ENCODE measurements at places on chromosomes 2 and 18.
A peak's percentile ranks its signal among the peaks of the same experiment; 100 is the strongest.

DNA sequence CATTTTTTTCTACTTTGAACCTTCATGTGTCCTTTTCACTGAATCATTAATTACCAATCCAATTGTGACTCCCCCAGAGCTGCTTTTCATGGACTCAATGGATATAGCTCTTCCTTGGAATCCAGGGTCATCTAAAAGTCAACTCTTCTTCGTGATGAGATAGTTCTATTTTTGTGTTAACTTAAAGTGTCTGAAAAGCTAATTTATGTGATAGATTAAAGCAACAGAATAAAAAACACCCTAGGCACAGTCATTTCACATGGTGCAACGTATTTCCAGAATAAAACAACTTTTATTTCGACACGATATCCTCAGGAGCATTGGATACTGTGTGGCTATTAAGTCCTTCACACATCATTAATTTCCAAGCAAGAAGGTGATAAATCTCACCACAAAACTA is 250.6 kb upstream of the SPHKAP start:
- no peak for DNase-seq

- no peak for DNase-seq
Measured at GRCh38 chr18:29494371-29494770, 1317.4 kb upstream of the CDH2 start.

DNA sequence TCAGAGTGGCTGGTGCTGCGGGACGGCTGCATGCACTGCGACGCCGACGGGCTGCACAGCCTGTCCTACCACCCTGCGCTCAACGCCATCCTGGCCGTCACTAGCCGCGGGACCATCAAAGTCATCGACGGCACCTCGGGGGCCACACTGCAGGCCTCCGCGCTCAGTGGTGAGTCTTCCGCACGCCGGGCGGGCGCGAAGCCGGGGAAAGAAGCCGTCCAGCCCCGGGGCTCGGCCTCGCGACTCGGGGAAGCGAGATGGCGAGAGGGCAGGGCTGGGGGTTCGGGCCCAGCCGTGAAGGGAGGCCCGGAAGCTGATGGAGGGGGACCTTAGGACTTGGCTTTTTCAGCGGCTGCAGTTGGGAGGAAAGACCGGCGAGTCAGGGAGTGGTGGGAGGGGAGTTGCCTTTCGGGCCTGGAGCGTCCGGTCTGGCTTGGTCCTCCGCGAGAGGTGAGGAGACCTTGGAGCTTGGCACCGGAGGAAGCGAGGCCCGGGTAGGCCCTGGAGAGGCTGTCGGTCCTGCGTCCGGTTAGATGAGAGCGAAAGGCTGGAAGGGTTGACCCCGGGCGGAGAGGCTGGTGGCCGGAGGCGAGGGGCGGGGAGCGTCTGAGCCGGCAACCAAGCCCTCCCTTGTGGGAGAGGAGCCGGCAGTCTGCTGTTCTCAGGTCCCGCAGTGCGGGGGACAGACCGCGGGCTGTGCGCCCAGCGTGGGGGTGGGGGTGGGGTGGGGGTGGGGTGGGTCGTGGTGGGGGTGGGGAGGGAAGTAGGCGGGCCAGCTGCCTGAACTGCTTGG is 691 bp downstream of the BIRC6 start:
- DNase-seq: peak; percentile 68

- no peak for DNase-seq
Measured at GRCh38 chr2:217661378-217661777, 341.4 kb downstream of the TNS1 start.

DNA sequence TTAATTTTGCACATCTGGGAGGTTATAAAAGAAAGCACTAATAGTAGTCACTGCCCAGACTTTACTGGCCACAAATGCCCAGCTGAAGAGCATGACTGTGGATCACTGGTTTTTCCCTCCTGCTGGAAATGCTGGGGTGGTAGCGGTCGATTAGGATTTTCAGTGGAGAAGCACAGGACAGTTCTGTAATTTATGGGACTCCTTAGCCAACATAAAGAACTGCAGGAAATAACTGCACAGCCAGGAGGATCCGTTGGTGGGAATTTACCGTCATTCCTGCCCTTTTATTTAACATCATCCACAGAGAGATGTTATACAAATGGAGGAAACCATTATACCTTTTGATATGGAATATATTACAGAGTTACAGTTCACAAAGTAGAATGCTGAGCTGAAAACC is 61.5 kb downstream of the TNFRSF11A start:
- no peak for DNase-seq

- DNase-seq: no peak
Measured at GRCh38 chr2:161613161-161613560, 11.1 kb upstream of the SLC4A10 start.

- DNase-seq: no peak
Measured at GRCh38 chr2:9639000-9639602, 8.3 kb upstream of the YWHAQ start.

- DNase-seq: no peak
Measured at GRCh38 chr2:47274054-47274782, 119.1 kb upstream of the STPG4 start.

DNA sequence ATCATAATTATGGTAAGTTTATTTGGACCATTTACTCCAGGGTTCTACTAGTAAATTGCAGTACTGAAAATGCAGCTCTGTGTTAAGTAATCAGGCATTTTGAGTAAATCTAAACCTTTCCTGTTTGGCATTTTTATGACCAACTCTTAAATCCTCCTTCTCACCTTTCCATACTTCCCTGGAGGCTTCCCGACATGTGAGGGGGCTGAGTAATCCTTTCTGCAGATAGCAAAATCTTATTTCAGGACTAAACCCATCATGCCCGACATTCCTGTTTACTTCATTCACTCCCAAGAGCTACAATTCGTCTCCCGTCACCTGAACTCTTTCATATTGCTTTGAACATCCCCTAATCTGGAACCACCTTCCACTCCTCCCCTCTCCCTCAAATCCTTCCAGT is 296.6 kb downstream of the IKZF2 start:
- DNase-seq: no peak

DNA sequence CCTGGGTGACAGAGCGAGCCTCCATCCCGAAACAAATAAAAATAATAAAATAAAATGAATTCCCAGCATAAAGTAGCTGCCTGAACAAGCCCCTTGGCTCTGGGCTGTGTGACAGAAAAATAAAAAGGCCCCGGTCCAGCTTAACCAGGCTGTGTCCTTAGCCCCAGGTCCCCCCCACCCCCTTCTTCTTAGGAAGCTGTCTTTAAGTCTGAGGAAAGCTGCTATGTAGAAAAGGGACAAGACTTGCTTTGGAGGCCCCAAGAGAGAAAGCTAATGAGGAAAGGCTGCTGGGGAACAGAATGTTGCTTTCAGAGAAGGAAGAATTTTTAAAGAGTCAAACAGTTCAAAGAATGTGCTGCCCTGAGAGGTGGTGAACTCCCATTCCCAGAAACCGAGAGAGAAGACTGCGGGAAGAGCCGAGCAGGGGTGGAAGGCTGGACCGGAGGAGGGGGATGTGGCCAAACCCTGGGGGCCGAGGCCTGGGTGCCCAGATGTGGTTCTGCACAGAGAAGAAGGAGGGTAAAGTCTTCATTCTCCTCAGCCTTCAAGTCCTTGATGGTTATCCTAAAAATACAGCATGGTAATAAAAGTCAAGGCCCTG is 61.9 kb downstream of the CENPO start:
- no peak for DNase-seq

GRCh38 chr2:15279201-15279876 is 281.8 kb downstream of the NBAS start:
- no peak for DNase-seq

GRCh38 chr18:55546851-55547704 is 40.9 kb downstream of the TCF4 start:
- no peak for DNase-seq

- DNase-seq: no peak
Measured at GRCh38 chr2:24785671-24786321, 7.4 kb downstream of the PTRHD1 start.

DNA sequence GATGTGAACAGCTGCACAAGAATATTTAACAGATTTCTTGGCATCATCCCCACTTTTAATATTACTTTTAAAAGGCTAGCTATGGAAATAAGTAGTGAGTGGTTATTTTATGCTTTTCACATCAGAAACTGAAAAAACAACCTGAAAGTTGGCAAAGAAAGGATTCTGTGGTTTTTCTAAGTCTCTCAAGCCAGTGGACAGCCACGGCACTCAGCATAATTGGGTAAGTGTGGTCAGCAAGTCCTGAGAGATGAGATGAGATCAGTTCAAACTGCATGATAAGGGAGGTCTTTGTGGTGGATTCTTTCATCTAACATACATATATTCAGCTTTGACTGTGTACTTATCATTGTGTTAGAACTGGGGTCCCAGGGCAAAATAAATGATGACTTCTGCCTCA is 105.2 kb downstream of the LYPD6B start:
- no peak for DNase-seq

GRCh38 chr2:234565201-234565600 is 68.3 kb upstream of the ARL4C start:
- no peak for DNase-seq

DNA sequence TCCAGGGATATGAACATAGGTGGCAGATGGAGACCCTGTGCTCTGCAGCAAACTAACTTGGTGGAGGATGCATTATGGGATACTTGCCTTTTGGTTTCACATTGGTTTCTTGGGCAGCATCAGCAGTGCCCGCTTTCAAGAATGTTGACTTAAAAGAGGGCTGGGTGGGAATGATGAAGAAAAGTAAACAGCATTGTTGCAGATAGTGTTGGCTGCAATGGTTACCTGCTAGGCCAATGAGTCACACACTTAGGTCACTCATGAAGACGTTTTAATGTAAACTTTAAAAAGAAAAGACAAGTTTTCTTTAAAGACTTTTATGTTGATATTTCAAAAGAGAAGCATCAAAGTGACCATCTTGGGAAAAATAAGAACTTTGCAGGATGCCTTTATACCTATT is 26.1 kb upstream of the FAM237A start:
- DNase-seq: no peak

- DNase-seq: no peak
Measured at GRCh38 chr18:12844391-12844790, 39.6 kb downstream of the PTPN2 start.

DNA sequence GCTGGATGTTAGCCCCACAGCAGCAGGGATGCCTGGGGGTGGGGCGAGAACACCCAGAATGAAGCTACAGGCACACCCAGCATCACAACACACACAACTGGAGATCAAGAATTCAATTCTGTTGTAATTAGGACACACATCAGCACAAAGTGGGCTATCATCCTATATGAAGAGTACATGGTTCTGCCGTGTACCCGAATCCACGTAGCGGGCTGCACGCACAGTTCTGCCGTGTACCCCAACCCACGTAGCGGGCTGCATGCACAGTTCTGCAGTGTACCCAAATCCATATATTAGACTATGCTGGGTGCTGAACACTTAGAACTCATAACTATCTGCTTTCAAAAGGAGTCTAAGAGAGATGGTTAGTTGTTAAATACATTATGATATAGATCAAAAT is 86.5 kb downstream of the EIPR1 start:
- no peak for DNase-seq

- no peak for DNase-seq
Measured at GRCh38 chr2:102784940-102785339, 23.1 kb downstream of the TMEM182 start.

DNA sequence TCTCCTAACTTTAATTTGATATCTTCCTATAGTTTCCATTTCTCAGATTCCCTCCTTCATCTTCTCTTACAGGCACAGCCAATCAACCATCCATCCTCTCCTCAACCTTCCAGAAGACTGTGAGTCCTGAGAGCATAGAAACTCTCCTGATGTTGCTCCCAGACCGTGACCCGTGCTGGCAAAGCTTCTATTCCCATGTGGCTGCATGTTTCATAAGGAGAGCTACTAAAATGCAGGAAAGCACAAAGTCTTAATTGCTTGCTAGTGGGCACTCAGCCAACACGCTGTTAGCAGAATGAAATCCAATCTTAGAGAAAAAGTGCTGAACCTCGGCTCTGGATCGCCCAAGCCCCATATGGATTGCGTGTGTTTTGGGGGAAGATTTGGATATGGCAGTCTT is 1244.7 kb upstream of the ZEB2 start:
- DNase-seq: no peak

DNA sequence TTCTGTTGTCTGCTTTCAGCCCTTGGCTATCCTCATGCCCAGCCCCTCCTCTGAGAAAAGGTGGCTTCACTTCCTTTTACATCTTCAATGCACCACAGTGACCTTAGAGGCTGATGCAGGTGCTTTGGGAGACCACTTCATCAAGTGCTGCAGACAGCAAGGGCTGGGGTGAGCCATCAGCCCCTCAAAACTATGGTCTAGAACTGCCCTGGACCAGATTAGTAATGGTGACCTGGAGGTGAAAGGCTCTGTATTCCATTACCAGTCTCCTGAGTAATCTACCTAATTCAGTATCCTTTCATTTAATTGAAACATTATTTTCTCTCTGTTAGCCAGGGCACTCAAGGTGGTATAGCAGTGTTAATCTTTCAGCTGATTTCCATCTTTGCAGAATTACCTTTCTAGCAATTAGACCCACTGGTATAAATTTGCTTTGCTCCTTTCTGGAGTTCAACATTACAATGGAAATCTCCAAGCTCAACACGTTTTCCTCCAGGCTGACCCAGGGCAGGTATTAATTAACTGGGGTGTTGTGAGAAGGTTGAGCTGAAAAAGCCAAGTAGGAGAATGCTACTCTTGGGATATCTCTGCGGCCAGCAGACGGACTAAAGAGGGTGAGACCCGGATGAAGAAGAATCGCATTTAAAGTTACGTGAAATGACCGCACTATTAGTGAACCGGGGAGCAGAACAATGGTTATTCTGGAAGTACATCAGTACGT is 469.0 kb downstream of the MEIS1 start:
- no peak for DNase-seq

- DNase-seq: no peak
Measured at GRCh38 chr2:138000796-138001195, 36.5 kb downstream of the HNMT start.

DNA sequence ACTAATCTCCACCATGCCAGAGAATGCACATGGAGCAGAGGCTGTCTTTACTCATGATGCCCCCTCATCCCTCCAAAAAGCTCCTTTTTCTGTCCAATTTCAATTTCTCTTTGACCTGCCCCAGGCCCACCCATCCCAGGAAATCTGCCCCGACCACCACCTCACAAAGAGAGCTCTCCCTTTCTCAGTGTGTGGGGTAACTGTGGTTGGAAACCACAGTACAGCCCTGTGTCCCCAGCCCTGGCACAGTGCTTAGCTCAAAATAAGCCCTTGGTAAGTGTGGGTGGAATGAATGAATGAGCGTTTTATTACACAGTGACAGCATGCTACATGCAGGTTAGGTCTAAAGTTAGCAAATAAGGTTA is 43.7 kb upstream of the CAB39 start:
- DNase-seq: no peak
